ENCODE measurements at places on chromosomes 13 and 19.

DNA sequence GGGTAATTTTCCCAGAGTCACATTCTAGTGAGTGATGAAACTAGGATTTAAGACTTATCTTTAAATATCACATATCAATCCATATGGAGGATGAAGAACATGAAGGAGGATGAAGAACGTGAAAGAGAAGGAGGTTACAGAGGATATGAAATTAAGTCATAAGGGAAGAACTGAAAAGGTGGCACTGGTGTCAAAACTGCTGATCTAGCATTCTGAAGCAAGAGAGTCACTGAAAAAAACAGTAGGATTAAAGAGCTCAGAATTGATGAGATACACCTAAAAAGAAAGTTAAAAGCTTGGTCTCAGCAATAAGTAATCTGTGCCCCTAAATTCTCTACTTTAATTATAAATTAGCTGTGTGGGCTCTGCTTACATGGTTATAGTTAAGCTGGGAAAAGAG is 156.5 kb downstream of the KCTD12 start:
- no peak for DNase-seq

DNA sequence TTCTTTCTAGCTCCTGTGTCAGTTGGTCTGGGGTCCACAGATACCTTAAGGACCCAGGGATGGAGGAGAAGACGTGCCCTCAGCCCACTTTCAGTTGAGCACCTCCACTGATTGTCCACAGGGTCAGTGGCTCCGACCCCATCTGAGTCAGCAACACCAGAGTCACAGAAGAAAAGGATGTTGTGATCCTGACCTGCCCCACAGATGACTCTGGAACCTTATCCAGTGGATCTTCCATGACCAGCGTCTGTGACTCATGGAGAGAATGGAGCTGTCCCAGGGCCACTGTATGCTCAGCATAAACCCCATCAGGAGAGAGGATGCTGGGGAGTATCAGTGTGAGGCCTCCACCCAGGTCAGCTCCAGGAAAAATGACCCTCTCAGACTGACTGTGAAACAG is 22.0 kb downstream of the CEACAM4 start:
- DNase-seq, result no peak

- peak; percentile 82 for DNase-seq
Measured at GRCh38 chr19:38949580-38950367, 19.0 kb downstream of the MRPS12 start.

GRCh38 chr13:113962975-113963374 is 10.9 kb downstream of the C13orf46 start:
- DNase-seq, result no peak

DNA sequence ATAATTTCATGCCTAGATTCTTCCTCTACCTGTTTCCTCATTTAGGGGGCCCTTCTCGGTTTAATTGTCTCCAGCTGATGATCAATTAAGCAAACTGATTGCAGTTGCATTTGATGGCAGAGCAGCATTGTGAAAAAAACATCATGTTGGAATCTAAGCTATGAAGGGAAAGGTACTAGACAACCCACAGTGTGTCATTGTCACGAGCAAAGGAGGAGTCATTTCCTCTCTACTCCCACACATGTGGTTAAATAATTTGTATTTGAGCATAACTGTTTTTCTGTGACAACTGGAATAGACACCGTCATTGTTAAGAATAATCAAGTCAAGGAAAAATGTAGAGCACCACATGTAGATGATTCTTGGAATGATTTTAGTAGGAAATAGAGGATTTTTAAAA is 240.3 kb downstream of the DCT start:
- DNase-seq, result peak; percentile 12

DNA sequence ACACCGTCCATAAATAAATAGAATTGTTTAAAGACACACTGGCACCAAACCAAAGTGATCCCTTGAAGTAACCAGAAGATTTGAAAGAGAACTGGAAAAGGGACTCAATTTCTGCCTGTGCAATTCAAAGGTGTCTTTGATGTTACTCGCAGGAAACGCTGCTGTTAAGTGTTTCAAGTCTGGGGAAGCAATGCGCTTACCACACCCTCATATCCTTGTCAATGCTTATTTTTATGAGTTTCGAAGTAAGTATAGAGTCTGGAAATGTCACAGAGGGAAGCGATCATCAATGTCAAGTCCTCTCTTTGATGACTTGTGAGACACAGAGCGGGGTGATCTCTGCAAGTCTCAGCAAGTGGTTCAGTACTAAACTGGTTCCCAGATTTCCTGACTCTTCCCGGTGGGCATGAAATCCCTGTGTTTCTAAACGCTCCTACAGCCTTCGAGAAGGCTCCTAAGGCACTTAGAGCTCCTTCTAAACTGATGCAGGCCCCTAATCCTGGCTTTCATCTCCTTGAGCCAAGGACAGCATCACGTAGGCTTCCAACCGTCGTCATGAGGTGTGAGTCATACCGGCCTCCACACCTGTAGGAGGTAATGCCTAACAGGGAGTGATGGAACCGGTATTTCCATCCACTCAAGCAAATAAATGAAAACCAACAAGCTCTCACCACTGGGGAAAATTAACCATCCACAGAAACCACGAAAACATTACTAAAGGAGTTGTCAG is 22.8 kb downstream of the SYDE1 start:
- peak; percentile 44 for DNase-seq

DNA sequence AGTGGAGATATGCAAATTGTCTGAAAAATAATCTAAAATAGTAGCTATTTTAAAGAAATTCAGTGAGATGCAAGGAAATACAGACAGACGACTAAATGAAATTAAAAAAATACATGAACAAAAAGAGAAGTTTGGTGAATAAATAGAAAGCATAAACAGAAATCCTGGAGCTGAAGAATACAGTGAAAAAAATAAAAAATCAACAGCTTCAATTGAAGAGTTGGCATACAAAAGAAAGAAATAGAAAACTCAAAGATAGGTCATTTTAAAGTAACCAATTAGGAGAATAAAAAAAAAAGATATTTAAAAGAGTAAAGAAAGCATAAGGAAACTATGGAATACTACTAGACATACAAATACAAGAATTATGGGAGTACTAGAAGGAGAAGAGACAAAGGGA is 2191.5 kb upstream of the PCDH20 start:
- DNase-seq, result no peak
